CD4-positive, alpha-beta memory T cell (primary cell): ENCODE measurements at places on chromosomes 3 and 15. TPM values are rescaled to one million over a fixed set of nuclear protein-coding genes. Genes with fewer than 3 reads are reported as not detected.

Gene MASP1
- total RNA-seq = not detected

Gene MCTP2
- 19.6 TPM for total RNA-seq

Gene NTRK3
- total RNA-seq = 0.67 TPM

Gene ITGA11
- not detected for total RNA-seq

Gene TRANK1
- 151 TPM for total RNA-seq

Gene ALPK3
- 0.58 TPM for total RNA-seq

Gene IQCF5
- not detected for total RNA-seq

Gene CIDEC
- total RNA-seq = not detected

Gene TRPM1
- not detected for total RNA-seq

Gene ROBO2
- not detected for total RNA-seq

Gene FBXO40
- not detected for total RNA-seq

Gene POTEB2
- not detected for total RNA-seq

Gene PGBD4
- 4.9 TPM for total RNA-seq

Gene ZDHHC3
- total RNA-seq = 40.1 TPM

Gene DUOXA2
- not detected for total RNA-seq

Gene SLC28A2
- total RNA-seq = not detected

Gene NRG4
- total RNA-seq = not detected

Gene MEX3B
- 1.6 TPM for total RNA-seq

Gene AADAC
- total RNA-seq = not detected

DNA sequence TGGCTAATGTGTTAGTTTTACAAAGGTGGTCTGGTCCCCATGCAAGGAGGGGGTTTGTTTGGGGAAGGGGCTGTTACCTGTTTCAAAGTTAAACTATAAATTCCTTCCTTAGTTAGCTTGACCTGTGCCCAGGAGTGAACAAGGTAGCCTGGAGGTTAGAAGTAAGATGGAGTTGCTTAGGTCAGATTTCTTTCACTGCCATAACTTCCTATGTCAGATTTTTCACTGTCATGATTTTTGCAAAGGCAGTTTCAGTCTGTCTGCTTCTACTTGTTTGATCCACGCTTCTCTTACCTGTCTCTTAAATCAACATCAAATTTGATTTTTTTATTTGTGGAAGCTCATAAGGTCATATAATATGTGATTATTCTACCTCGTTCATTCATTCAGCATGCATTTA, 28.6 kb downstream of the STARD9 start:
- H3K36me3 ChIP-seq = no peaks in the 10 kb centered on the region
- no peak for DNase-seq
- no peak overlapping the region for H3K4me3 ChIP-seq
- H3K27ac ChIP-seq = no peak overlapping the region

- H3K36me3 ChIP-seq = no peaks in the 10 kb centered on the region
- no peak overlapping the region for H3K27ac ChIP-seq
- H3K4me1 ChIP-seq = no peaks in the 10 kb centered on the region
- H3K27me3 ChIP-seq = no peaks in the 10 kb centered on the region
- DNase-seq = no peak
Observed at GRCh38 chr3:114274929-114275328, 18.9 kb upstream of the TIGIT start.

GRCh38 chr3:22492342-22492741, 710.8 kb upstream of the UBE2E2 start:
- H3K27me3 ChIP-seq = no peaks in the 10 kb centered on the region
- H3K27ac ChIP-seq = no peak overlapping the region
- no peaks in the 10 kb centered on the region for H3K4me1 ChIP-seq

DNA sequence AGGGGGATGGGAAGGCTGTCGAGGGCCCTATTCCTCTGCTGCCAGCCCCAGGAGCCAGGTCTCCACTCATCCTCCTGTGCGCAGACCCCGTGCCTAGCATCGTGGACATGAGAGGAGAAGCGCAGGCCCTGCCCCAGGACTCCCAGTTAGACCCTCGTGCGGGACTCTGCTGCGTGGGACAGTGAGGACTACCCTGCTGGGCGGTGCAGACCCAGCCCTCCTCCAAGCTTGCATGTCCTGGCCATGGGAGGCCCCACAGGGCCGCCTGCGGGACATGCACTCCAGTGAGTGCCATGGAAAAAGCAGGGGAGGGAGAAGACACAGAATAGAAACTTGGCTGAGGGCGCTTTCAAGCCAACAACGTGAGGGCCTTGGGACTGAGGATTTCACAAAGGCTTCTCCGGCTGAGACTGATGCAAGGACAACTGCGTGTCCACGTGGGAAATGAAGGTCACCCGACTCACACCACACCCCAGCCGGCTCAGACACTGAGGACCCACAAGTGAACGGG, 62.6 kb upstream of the IQSEC1 start:
- no peak overlapping the region for H3K4me3 ChIP-seq
- no peaks in the 10 kb centered on the region for H3K36me3 ChIP-seq
- H3K4me1 ChIP-seq = no peaks in the 10 kb centered on the region
- no peak overlapping the region for H3K27ac ChIP-seq
- H3K27me3 ChIP-seq = no peaks in the 10 kb centered on the region
- no peak for DNase-seq

DNA sequence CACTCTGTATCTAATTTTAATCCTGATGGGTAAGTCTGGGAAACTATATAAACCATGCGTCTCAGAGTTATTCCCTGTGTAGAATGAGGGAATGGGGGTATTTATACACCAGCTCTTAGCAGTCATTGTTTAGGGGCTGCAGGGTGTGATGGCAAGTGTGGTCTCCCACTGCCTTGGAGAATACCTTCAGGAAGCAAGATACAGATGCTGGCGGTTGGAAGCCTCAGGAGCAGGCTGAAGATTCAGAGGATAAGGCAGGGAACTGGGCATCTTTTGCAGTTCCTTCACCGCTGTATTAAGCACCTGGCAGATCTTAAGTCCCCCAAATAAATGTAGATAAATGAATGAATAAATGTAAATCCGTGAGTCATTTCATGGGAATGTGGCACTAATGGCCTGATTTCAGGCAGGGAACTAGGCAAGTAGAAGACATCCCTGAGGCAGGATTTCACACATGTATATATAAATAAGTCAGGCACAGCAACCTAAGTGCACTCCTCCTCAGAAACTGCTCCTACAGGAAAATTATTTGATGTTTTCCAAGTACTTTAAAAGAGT, 209.2 kb upstream of the GADL1 start:
- no peaks in the 10 kb centered on the region for H3K27me3 ChIP-seq
- no peak overlapping the region for H3K27ac ChIP-seq
- no peaks in the 10 kb centered on the region for H3K36me3 ChIP-seq
- H3K4me3 ChIP-seq = no peak overlapping the region
- DNase-seq = no peak
- H3K4me1 ChIP-seq = no peaks in the 10 kb centered on the region

GRCh38 chr3:169311860-169312259, 351.7 kb downstream of the MECOM start:
- DNase-seq = no peak
- no peaks in the 10 kb centered on the region for H3K27me3 ChIP-seq
- no peaks in the 10 kb centered on the region for H3K4me1 ChIP-seq
- H3K27ac ChIP-seq = no peak overlapping the region
- no peak overlapping the region for H3K4me3 ChIP-seq

- H3K36me3 ChIP-seq = no peaks in the 10 kb centered on the region
- H3K4me1 ChIP-seq = peaks cover 30% of the 10 kb centered on the region
- H3K27ac ChIP-seq = no peak overlapping the region
Observed at GRCh38 chr3:140943781-140944552, 2.3 kb downstream of the SLC25A36 start.

GRCh38 chr3:33915796-33916546, 117.5 kb downstream of the PDCD6IP start:
- no peak overlapping the region for H3K27ac ChIP-seq
- no peaks in the 10 kb centered on the region for H3K4me1 ChIP-seq
- H3K36me3 ChIP-seq = no peaks in the 10 kb centered on the region
- no peak overlapping the region for H3K4me3 ChIP-seq
- no peaks in the 10 kb centered on the region for H3K27me3 ChIP-seq
- DNase-seq = no peak

DNA sequence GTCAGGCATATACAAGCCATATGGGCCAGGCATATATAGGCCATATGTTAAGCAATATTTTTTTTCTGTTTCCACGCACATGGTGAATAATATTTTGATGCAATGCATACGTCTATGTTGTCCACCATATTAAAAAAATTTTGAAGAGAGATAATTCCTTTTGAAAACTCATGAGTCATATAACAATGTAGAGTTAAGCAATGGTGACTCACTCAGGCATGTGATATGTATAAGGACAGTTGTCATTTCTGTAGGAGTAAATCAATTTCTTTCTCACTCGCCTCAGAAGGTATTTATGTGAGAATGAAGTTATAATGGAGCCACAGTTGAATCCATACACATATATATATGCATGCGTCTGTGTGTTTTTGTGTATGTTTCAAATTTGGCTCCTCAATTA, 272.6 kb downstream of the EPHA3 start:
- no peaks in the 10 kb centered on the region for H3K36me3 ChIP-seq
- H3K4me3 ChIP-seq = no peak overlapping the region
- no peaks in the 10 kb centered on the region for H3K27me3 ChIP-seq
- no peak for DNase-seq
- no peak overlapping the region for H3K27ac ChIP-seq

- H3K4me1 ChIP-seq = no peaks in the 10 kb centered on the region
- no peaks in the 10 kb centered on the region for H3K27me3 ChIP-seq
- no peak overlapping the region for H3K27ac ChIP-seq
- no peaks in the 10 kb centered on the region for H3K36me3 ChIP-seq
- no peak for DNase-seq
Observed at GRCh38 chr3:119609301-119609700, 11.6 kb downstream of the PLA1A start.

DNA sequence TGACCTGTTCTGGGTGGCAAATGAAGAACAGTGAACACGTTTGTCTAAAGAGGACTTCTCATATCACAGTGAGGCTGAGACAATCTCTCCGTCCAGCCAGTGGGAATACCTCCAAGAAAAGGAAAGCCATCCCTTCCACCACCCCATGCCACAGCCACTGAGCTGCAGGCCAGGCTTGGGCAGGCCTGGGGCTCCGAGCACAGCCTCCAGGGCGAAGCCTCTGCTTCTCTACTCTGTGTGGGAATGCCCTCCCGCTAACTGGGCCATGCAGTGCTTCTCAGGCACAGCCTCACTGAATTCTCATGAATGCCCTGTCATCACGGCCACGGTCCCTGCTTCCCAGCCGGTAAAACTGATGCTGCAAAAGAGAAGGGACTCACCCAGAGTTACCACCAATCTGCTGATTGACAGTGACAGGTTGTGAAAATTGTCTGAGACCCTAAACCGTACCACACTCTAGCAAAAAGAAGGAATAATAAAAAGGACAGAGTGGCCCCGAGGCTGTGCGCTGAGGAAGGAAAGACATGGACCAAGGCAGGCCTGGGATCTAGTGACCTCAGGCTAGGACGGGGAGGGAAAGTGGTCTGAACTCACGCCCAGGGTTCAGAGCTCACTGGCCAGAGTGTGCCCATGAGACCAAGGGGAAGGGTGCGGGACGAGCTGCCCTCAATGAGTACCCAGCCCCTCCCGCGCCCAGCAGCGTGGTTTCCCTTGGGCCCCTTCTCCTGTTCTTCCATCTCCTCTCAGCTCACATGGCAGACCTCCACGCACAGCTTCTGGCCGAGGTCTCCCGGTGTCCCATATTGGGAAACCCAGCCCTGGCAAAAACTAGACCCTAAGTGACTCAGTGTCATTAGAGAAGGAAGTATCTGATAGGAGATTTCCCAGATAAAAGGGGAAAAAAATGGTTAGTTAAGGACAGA, 52.8 kb downstream of the DHX30 start:
- no peaks in the 10 kb centered on the region for H3K4me1 ChIP-seq
- H3K36me3 ChIP-seq = peaks cover 43% of the 10 kb centered on the region
- no peak overlapping the region for H3K4me3 ChIP-seq
- H3K27ac ChIP-seq = no peak overlapping the region
- no peak for DNase-seq
- H3K27me3 ChIP-seq = no peaks in the 10 kb centered on the region

- H3K27ac ChIP-seq = no peak overlapping the region
- H3K36me3 ChIP-seq = no peaks in the 10 kb centered on the region
- no peaks in the 10 kb centered on the region for H3K4me1 ChIP-seq
- no peaks in the 10 kb centered on the region for H3K27me3 ChIP-seq
Observed at GRCh38 chr3:32873531-32874130, 55.8 kb downstream of the TRIM71 start.

DNA sequence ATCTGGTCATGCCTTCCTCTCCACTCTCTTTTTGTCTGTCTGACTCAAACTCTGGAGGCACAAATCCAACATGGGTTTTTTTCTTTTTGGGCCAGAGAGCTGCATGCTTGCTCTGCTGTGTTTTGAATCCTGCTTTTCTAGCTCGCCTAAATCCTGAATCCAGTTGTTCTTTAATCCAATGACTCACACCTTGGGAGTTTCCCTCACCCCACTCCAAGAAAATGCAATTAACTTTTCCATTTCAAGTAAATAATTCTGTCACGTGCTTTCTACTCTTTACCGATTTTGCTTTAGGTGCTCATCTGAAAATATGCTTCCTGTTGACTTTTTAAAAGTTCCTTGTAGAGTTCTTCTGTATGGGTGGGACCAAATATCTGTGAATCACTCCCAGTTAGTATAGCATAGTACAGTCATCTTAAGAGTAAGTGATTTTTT, 47.6 kb downstream of the SLMAP start:
- no peaks in the 10 kb centered on the region for H3K27me3 ChIP-seq
- H3K4me1 ChIP-seq = peaks cover 48% of the 10 kb centered on the region
- DNase-seq = peak; percentile 9
- H3K27ac ChIP-seq = peak overlapping the region; percentile 13
- no peaks in the 10 kb centered on the region for H3K36me3 ChIP-seq

GRCh38 chr15:76347482-76348055, 11.0 kb downstream of the ISL2 start:
- H3K4me1 ChIP-seq = peaks cover 25% of the 10 kb centered on the region
- H3K27me3 ChIP-seq = peaks cover 46% of the 10 kb centered on the region
- DNase-seq = no peak

DNA sequence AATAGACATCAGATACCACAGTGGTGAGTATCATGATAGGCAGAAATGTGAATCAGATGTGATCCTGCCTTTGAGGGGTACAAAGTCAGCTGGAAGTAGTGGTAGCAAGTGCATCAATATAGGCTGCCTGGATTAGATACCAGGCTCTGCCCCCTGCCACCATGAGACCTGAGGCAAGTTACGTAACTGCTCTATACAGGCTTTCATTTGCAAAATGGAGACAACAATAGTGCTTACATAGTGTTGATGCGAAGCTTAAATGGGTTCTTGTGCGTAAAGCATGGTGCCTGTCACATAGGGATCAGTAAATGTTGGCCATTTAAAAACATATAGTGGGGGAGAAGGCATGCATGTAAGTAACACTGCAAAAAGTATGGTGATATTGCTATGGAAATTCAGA, 158.0 kb downstream of the RYR3 start:
- H3K27me3 ChIP-seq = no peaks in the 10 kb centered on the region
- no peaks in the 10 kb centered on the region for H3K36me3 ChIP-seq
- H3K4me1 ChIP-seq = no peaks in the 10 kb centered on the region
- H3K4me3 ChIP-seq = no peak overlapping the region
- H3K27ac ChIP-seq = no peak overlapping the region

DNA sequence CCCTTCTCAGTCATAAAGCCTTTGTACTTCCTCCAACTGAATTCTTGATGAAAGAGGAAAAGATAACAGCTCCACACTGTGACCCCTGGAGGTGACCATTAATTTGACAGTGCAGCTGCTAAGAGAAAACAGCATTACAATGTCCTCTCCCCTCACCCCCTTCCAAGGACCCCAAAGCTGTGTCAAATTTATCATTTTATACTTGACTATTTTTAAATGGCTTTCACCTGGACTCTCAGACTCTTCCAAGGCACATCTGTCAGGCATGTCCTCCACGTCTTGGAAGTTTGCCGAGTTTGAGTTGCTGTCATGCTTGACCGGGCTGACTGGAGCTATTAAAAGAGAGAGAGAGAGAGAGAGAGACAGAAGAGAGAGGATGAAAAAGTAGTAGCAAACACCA, 236.5 kb downstream of the WDR72 start:
- H3K36me3 ChIP-seq = no peaks in the 10 kb centered on the region
- no peaks in the 10 kb centered on the region for H3K27me3 ChIP-seq
- DNase-seq = no peak
- no peak overlapping the region for H3K27ac ChIP-seq
